IMR-90 (cell line): ENCODE measurements at places on chromosomes 6 and 20. TPM values are rescaled to one million over a fixed set of nuclear protein-coding genes. Genes with fewer than 3 reads are reported as not detected.

The ID4 gene
- 3.0 and 11.1 TPM in 2 replicates for total RNA-seq

The ZSCAN23 gene
- 5.3 and 8.4 TPM in 2 replicates for total RNA-seq

The MATN4 gene
- not detected in 2 replicates for total RNA-seq

The DUSP15 gene
- total RNA-seq: not detected in 2 replicates

The CCN6 gene
- not detected in 2 replicates for total RNA-seq

The CRISP3 gene
- total RNA-seq: not detected in 2 replicates

DNA sequence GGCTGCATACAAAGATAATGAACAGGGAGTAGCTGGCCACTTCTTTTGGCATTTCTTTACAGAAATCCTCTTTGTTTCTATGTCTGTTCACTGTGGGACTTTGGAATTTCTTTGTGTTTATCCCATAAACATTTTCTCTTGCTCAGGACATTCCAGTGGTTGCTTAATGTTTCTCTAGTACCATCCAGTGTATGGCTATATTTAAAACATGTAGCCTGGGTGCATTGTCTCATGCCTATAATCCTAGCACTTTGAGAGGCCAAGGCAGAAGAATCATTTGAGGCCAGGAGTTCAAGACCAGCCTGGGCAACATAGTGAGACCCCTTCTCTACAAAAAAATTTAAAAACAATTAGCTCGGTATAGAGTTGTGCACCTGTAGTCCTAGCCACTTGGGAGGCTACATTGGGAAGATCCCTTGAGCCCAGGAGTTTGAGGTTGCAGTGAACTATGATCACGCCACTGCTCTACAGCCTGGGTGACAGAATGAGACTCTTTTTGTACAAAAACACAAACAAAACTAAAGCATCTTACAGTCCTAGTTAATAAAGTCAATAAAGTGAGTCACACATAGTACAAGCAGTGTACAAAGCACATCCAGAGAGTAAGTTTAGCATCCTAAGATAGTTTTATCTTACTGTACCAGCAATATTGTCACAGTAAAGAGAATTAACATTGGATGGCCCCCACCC lies 63.3 kb downstream of the ZFAND3 start:
- peak; percentile 87 for DNase-seq

GRCh38 chr20:45917790-45918141 lies 5.8 kb upstream of the PLTP start:
- peak; percentile 75 for DNase-seq

DNA sequence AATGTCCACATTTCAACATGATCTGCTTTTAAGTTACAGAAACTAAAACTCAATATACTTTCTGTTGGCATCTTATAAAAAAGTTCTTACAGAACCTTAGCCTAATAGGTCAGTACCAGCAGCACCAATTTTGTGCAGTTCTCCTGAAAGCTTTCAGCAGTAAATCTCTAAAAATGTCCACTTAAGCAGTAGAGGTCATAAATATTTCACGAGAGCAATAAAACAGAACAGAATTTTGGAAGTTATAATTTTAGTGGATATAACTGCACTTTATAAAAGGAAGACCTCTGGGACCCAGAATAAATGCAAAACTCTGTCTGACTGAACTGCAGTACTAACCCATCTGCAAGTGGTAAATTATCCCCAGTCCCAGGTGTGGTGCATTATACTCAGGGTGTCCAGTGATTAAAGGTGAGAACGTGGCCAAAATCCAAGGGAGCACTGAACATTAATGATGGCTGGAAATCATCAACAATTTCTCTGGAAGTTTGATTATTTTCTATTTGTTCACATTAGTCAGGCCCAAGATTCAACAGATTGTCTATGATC lies 172.6 kb upstream of the RSPO3 start:
- DNase-seq: no peak

GRCh38 chr20:45087097-45087790 lies 13.7 kb downstream of the KCNS1 start:
- DNase-seq: no peak

DNA sequence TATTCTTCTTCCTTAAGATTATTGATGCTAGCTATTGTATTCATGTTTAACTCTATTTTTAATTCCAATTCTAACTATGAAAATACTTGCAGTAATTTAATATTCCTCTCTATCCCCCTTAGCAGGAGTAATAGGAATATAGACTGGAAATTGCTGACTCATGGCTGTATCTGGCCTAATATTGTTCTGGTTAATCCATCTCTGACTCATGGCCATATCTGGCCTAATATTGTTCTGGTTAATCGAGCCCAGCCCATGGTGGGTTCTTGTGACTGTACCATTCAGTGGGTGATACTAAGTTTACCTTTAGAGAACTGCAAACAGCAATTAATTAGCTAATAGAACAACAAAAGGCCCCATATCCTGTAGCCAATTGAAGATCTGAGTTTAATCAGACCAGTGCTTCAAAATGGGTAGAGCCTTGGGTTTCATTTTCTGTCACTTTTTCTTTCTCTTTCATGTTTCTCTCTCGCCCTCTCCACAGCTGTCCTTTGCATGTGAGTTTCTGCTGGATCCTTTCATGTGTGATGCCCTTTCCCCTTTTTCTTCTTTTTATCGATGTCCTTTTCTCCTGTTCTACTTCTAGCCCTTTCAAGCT lies 50.6 kb downstream of the SLC22A3 start:
- no peak for DNase-seq

GRCh38 chr6:75023634-75024033 lies 182.2 kb downstream of the COL12A1 start:
- peak; percentile 69 for DNase-seq

DNA sequence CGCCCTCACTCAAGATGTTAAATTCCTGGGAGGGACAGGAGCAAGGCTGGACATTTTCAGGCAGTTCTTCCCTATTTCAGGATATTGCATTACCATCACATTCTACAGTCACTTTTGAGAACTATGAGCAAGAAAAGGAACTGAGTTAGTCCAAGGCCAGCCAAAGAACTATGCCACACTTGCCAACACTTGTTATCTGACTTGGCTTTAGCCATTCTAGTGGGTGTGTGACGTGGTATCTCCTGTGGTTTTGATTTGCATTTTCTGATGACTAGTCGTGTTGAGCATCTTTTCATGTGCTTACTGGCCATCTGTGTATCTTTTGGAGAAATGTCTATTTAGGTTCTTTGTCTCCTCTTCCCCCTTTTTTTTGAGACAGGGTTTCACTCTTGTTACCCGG lies 12.0 kb downstream of the XRN2 start:
- DNase-seq: peak; percentile 78

- no peak for DNase-seq
Observed at GRCh38 chr6:424741-425417, 33.3 kb downstream of the IRF4 start.

- no peak for DNase-seq
Observed at GRCh38 chr6:1678201-1678600, 68.5 kb downstream of the FOXC1 start.
